Breast epithelium (tissue), 4 donors: ENCODE measurements at places on chromosomes 2 and 18.

- no peak for DNase-seq
Measured at GRCh38 chr2:64905338-64906024, 83.7 kb upstream of the SLC1A4 start.

DNA sequence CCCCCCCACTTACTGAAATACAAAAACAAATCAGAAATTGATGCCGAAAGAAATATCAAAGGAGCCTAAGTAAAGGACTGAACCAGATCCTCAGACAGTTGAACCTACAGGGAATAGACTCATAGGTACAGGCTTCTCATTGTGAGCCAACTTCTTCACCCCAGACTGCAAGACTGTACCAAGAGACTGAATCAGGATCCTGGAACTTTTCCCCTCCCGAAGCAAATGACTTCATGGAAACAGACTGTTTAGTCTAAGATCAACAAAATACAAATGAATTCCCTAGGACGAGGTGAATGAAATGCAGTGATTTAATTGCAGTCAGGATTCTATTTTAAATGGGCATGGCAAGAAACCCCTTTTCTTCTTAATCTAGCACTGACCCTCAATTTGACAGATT is 53.6 kb upstream of the RNF152 start:
- DNase-seq: no peak

GRCh38 chr2:205471776-205472175 is 210.5 kb upstream of the NRP2 start:
- DNase-seq: no peak

DNA sequence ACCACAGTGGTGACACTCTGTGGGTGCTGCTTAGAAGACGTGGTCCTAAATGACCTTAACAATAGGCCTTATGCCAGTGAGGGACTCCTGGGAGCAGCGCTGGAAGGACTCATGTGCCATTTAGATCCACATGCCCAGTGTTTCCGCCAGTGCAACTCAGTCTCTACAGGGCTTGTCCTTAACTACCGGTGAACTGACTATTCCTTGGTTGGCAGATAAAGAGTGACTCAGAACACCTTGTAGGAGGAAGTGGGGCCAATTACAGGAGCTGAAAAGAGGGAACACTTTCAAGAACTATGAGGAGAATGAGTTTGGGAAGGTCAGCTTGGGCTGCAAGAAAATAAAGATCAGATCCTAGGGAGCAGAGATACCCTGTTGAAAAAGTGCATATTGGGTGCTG is 1.8 kb upstream of the CDK5R2 start:
- DNase-seq: no peak

DNA sequence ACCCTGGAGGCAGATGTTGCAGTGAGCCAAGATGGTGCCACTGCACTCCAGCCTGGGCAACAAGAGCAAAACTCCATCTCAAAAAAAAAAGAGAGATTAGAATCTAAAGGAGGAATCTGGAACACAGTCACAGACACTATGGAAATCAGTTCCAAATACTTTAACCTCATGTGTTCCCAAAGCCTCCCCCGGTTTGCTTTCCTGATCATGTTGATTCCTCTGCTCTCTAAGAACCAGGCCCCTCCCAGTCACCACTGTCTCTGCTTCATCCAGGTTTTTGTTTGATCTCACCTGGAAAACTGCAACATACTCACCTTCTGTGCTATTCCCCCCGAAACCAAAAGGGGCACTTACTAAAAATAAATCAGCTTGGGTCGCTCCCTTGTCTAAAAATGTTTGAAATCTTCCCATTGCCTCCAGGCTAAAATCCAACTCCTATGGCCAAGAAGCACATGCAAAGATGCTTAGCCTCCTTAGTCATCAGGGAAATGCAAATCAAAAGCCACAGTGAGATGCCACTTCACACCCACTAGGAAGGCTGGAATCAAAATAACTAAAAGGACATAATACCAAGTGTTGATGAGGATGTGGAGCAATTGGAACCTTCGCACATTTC is 6.2 kb upstream of the NEU2 start:
- DNase-seq: no peak

- DNase-seq: no peak
Measured at GRCh38 chr2:9206991-9207640, 504 bp downstream of the ASAP2 start.

DNA sequence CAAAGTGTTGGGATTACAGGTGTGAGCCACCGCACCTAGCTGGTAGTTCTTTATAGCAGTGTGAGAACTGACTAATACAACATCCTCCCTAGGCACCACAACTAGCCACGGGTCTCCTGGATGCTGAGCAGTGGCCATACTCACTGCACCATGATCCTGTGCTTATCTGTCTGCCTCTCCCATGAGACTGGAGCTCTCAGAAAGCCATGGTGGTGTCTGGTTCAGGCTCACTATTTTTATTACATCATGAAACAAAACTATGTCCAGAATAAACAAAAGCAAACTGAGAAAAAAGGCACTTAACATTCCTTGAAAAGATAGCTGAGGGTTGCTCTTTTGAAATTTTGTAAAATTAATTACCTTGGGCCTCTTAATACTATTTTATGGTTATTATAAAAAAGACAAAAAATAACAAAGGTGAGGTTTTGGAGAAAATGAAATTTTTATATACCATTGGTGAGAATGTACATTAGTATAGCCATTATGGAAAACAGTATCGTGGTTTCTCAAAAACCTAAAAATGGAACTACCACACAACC is 90.7 kb upstream of the TFCP2L1 start:
- no peak for DNase-seq

DNA sequence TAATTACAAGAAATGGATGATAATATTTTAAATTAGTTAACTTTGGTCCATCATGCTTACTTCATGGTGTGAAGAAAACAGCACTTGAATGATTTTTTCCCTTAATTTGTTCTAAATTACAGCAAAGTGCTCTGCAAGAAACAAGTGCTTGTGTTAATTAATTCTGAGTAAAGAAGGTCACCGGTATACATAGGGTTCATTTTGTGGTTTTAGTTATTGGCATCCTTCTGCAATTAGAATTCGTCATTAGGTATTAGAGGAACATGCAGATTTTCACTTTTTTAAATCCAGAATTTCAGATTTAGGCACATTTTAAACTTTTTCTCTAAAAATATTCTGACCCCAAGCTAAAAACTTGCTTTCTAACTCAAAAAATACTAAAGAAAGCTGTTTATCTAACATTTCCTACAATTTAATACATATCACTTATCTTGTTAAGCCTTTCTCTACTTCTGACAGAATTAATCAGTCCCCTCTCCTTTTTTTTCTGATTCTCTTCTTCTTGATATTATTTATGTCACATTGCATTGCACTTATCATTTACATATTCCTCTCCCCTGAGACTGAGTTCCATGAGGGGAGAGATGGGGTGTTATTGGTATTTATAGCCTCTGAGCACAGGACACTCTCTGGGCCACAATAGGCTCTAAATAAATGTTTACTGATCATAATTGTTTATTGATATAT is 129.2 kb downstream of the PLA2R1 start:
- no peak for DNase-seq

- no peak for DNase-seq
Measured at GRCh38 chr2:180927030-180927686, 53.2 kb upstream of the UBE2E3 start.

DNA sequence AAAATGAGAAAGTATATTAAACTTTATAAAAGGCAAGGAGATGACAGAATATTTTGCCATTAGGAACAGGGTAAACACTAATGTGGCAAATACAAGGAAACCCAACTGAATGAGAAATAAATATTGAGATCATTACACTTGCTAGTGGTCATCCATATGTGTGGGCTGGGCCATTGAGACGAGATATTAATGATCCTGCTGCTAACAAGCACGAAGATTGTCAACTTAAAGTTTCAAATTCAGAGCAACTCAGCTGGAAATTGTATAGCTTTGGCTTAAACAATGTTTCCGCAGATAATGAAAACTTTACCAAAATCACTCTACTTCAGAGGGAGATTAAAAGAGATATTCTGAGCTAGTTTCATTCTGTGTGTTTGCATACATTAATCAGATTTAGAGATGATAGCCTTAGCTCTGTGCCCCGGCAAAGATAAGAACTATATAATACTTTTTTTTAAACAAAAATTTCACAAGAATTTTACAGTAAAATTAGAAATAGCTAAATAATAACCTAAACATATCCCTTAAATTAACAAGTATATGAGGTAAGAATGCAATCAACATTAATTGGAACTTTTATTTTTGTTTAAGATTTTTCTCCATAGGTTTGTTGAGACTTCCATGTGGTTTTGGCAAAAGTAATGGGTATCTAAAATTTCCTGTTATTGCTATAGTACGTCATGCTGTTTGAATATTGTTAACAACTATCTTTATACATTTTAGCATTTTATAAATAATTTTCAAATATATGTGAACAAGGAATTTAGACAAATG is 40.0 kb downstream of the FN1 start:
- no peak for DNase-seq

DNA sequence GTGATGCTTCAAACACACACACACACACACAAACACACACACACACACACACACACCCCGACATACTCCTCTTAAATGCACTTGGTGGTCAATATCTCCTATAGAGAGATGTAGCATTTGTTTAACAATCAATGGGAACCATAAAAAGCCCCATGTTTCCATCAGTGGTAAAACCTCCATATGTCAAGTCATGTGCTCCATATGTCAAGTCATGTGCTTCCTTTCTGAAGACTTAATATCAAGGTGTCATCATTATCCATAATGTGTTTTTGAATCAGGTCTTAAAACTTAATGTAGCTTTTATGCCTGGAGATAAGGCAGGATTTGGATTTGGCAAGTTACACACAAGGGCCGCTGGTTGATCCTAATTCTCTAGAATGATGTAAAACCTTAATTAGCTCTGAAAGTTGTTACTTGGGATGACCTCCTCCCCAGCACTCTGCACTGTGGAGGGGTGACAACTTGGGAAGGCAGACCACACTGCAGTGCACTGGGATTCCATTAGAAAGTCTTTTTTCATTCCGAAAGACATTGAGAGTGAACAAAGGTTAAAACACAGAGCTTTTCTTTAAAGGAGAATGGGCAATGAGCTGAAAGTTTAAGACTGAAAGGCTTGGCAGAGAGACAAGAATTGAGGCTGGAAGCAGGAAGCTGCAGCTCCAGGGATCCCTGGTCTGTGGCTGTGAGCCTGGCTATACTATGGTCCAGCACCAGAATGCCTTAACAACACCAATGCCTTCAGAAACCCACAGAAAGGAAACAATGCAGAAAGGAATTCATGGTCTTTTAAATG is 26.4 kb downstream of the ALK start:
- no peak for DNase-seq

DNA sequence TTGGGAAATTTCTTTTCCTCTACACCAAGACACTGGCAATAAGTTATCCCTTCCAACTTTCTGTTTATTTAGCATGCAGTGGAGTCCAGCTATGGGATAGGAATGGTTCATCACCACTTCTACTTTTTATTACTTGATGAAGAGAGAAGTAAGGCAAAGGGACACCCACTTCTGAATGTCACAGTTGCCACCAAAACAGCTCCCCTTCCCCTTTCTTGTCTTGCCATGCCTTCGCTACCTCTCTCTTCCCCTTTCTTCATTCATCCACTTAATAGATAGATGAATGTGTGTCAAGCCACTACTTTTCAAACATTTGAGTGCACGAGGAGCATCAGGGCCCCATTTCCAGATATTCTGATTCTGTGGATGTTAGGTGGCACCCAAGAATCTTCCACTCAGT is 59.6 kb downstream of the KCTD18 start:
- no peak for DNase-seq

DNA sequence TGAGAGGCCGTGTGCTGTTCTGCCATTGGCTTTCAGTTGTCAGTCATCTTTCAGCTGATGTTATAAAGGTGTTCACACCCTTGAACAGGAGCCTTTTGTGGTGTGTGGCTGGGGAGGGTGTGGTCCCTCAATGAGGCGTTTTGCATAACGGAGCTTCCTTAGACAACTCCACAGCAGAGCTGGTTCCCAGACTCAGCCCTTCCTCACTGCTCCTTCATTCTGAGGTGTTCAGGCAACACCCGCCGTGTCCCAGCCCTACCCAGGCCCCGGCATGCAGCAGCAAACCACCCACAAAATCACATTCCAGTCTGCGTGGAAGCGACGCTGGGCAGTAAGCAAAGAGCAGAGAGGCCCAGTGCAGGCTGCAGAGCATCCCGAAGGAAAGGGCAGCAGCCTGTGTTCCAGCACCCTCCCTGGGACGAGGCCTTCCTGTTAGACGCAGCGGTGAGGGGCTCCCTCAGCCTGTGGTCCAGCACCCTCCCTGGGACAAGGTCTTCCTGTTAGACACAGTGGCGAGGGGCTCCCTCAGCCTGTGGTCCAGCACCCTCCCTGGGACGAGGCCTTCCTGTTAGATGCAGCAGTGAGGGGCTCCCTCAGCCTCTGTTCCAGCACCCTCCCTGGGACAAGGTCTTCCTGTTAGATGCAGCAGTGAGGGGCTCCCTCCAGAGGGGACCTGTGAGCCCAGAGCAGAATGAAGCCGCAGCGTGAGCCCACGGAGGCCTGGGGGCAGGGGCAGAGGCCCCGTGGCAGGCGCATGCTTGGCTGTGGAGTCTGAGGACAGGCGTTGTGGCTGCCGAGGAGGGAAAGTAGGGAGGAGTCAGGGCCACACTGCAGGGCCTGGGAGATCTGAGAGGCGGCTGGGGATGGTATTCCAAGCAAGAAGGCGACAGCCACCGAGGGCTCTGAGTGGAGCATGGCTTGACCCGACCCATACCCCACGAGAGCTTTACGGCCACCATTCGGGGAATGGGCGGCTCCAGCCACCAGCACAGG is 201.8 kb upstream of the HDAC4 start:
- DNase-seq: no peak

- DNase-seq: no peak
Measured at GRCh38 chr2:216066230-216066629, 15.4 kb downstream of the PECR start.

DNA sequence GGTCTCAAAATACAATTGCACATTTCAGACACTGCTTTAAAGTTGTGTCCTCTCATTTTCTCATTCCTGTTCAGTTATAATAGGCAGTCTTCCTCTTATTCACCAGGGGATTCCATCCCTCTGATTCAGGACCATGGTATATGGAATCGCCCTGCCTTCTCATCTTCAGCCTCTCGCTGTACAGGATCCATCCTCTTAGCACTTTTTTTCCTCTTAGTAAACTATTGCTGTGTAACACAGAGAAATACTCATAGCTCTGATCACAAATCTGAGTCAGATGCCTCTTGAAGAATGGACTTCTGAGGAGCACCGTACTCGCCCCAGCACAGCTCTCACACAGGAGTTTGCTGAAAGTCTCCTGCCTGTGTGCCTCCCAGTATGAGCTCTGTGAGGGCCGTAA is 11.3 kb downstream of the RMP24 start:
- DNase-seq: no peak

DNA sequence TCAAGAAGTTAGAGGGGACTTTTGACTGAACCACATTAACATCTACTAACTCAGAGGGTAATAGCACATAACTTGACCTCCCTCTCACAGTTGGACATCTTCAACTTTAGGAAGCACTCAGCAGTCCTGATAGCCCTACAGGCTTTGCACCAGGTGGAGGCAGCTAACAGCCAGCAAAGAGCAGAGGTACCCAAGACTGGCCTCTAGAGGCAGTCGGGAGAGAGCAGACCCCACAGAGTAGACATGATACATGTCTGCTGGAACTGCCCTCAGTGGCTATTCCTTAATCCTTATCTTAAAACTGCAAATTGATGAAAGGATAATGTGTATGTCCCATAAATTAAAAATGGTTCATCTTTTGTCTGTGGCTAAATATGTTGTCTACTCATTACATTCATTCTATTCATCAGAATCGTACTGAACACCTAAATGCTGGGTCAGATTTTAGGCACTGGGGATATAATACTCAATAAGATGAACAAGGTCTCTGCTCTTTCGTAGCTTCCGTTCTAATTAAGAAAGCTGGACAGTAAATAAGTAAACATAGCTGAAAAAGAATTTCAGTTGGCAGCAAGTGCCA is 49.8 kb downstream of the CAB39 start:
- no peak for DNase-seq

- DNase-seq: no peak
Measured at GRCh38 chr2:144519934-144520731, at the start of gene ZEB2. ZEB2 (minus strand) TSS chr2:144520119; CDS start chr2:144517350, 2,769 bp downstream.
